ENCODE measurements at places on chromosomes 5 and 9. TPM values are rescaled to one million over a fixed set of nuclear protein-coding genes. Genes with fewer than 3 reads are reported as not detected.

DNA sequence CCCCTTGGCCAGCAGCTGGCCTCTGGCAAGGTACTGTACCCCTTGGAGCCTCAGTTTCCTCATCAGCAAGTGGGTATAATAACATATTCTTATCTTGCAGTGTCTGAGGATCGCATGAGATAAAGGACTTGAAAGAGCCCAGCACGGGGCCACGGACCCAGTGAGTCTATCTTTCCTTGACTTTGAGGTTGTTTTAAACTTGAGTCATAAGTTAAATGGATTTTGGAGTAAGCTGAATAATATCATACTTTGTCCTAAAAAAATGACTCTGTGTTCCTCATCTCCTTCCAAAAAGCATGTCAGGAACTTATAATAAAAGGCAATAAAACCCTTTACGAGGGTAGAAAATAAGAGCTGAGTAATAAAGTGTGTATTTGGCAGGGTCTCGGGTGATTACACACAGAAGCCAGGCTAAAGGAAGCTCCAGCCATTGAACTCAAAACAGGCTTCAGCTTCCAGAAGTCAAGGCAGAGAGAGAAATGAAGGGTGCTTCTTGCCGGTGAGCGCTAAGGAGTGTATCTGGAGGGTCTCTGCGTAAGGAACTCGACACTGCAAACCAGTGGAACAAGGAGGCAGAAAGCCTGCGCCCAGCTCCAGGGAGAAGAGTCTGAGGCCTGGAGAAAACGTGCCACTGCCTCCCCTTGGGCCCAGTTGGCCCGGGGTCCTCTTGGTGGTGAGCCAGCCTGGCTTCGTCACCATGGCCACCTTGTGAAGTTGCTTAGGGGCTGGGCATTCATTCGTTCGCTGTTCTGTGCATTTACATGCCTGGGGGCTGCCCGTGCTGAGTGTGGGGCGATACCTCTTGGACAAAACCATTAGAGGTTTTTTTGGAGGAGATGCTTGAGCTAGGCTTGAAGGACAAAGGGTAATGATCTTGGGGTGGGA, 72.4 kb upstream of the PHYKPL start:
- no peak for DNase-seq

DNA sequence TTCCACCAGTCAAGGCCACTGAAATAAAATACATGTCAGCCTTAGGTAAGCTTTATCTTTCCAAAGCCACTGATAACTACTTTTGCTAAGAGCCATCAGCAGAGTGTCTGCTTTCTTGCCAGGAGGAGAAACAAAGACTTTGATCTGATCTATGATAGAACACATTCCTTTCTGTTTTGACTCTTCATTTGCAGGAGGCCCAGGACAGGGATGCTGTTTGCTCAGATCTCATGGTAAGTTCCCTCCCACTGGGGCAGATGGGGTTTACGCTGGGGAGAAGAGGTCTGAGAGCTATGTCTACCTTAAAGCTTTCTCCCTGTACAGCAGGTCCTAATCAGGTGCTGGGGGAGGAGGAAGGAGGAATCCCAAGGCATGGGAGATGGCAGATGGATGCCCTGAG, 497.6 kb downstream of the NTRK2 start:
- no peak for DNase-seq

DNA sequence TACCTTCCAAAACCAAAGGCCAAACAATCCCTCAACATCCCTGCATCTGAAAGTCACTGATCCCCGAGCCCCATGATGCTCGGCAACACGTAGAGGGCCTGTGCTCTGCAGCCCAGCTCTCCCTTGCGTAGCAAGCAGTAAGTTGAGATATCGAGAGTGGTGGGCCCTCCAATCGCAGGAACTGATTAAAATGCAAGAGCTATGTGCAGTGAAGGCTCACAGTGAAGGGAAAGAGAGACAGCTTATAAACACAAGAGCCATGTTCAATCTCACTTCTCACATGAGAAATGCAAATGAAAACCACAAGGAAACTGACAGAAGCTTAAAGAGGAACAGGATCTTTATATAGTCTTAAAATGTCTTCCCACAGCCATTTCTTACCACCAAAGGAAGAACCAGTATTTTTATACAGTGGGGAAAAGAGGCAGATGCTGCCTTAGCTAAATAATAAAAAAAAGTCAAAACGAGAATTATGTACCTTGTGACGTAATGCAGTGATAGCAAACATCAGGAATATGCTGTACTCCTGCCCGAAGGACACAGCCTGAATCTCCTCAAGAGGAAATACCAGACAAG, 24.6 kb downstream of the TTF1 start:
- no peak for DNase-seq

GRCh38 chr5:157915638-157916037, 56.7 kb upstream of the CLINT1 start:
- DNase-seq: no peak

Gene OTULINL
- 39.6 TPM for polyA plus RNA-seq

Gene CER1
- polyA plus RNA-seq: not detected

DNA sequence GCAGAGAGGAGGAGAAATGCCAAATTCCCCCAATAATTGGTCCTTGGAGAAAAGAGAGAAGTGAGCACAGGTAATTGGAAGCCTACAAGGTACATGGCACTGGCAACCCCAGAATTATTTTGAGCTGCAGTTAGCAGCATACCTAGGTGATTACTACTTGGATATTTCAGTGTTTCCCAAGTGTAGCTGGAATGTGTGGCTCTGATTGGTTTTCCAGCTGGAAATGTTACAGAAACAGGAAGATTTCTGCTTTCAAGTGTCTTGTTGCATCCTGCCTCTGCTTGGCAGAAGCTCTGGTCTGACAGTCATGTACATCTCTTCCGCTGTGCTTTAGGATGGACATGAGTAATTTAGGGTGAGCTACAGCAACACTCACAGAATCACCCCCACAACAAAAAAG, 262.1 kb downstream of the ENC1 start:
- no peak for DNase-seq

Gene TMEFF1
- polyA plus RNA-seq: not detected

Gene RAPGEF6
- polyA plus RNA-seq: 31.8 TPM

Gene OR1J2
- not detected for polyA plus RNA-seq

Gene GCNT1
- 9.2 TPM for polyA plus RNA-seq

DNA sequence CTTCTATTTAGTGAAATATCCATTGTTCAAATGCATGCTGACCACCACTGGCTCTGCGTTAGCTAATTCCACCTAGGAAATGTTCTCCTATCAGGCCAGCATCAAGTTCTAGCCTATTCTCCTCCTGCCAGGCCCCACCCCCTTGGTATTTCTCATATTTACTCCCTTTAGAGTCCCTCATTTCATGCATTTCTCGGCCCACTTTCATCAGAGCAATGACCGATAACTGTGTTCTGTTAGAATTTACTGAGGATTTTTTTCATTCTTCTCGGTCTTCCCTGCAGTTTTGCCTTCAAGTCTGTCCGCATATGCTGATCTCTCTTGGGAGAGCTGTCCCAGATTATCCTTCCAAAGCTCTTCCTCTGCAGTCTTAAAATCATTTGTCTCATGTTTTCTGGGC, 143.4 kb downstream of the GOLPH3 start:
- DNase-seq: no peak

GRCh38 chr5:66892716-66893115, 296.5 kb downstream of the MAST4 start:
- no peak for DNase-seq

Gene PCDHGA2
- polyA plus RNA-seq: not detected

GRCh38 chr5:62326302-62326701, 20.3 kb downstream of the KIF2A start:
- no peak for DNase-seq

Gene TMOD1
- polyA plus RNA-seq: 3.3 TPM

Gene SLC34A1
- polyA plus RNA-seq: not detected

DNA sequence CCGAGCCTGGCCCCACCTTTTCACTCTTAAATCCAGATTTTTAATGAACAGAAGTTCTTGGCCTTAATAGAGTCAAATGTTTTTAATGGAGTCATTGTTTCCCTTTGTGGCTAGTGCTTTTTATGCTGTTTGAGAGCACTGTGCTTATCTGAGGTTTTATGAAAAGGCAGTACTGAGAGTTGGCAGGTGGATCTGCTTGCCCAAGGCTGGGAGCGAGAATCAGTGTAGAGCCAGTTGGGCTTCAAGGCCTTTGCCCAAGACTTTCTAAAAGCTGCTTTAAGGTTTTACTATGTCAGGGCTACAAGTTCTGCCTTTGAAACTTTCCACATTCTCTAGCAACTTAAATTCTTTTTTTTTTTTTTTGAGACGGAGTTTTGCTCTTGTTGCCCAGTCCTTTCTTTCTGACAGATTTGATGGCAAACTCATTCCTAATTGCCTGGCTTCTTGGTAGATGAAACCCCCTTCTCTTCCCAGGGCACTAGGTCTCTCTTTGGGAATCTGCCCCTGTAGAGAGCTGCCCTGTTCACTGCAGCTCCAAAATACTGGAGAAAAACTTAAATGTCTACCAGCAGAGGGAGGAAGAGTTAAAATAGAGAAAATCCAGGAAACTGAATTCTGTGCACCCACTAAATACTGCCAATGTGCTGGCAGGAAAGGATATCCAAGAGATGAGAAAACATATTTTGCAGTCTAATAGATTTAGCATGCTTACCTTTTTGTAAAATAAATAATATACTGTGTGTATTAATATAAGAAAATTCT, 36.9 kb upstream of the CDK20 start:
- DNase-seq: no peak

DNA sequence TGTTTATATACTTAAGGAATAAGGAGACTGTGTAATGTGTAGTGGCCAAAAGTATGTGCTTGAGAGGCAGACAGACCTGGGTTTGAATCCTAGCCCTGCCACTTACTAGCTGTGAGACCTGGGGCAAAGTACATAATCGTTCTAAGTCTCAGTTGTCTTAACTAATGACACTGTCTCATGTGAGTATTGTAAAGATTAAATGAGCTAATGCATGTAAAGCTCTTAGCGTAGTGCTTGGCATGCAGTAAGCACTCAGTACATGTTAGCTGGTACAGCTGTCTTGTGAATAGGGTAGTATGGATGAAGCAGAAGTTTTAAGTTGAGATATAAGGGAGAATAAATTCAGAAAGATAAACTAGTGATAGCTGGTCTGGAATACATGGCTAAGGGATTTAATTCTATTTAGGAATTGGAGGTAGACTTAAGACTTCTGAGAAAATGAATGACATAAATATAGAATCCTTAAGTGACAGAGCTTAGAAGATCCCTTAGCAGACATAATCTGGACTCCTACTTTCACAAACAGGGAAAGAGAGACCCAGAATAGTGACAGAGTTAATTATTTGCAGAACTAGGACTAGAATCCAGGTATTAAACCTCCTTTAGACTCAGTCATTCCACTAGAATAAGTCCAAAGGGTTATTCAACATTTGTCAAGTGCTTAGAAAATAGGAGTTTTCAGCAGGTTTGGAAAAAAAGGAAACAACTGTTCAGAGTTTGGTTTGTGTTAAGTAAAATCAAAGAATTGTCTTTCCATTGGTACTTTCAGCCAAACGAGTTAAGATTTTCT, 13.1 kb downstream of the GPR21 start:
- DNase-seq: no peak

DNA sequence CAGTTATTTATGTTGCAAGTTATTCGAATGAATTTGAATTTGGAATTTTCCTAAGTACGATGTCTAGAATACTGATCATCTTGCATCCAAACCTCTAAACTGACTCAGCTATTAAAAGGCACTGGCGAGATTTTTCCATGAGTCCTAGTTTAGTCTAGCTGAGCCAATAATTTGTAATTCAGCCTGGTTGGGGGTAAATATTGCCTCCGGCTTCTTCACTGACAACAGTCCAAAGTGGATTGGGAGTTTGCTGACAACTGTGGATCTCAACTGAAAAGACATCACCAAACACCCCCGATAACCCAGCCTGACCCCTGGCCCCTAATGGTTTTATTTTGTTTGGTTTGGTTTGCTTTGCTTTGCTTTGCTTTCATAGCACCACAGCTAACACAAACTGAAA, 189.8 kb upstream of the DAPK1 start:
- no peak for DNase-seq

Gene MOB3B
- 0.05 TPM for polyA plus RNA-seq

DNA sequence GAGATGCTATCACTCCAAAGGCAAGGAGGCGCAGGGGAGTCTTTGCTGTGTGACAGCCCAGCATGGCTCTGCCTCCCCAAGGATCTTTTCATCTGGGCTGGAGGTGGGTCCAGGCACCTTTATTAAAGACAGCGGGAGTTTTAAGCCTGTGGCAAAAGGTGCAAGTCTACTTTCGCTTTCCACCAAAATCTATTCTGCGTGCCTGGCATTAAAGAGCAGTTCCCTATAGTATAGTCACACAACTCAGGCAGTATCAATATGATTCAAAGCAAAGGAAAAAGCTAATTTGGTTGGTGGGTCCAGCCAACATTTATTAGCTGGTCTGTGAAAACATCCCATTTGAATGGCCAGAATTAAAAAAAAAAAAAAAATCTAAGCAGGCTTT, 398.7 kb downstream of the EBF1 start:
- DNase-seq: no peak

DNA sequence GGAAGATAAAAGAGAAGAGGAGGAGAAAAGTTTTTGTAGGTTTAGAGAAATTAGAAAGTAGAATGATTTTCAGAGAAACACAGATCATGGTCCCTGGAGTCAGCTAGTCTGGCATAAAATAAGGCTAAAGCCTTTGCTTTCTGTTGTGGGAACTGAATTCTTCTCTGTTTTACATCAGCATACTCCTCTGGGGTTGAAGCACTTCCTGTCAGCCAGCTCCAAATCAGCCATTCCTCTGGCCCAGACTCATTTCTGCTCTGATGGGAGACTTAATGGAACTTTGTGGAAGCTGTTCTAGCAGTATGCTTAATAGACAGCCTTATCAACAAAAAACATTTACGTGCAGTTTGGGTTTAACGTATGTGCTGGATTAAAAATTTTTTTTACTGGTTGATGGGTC, 143.2 kb downstream of the HMHB1 start:
- DNase-seq: no peak

Gene SAP30L
- 44.7 TPM for polyA plus RNA-seq

DNA sequence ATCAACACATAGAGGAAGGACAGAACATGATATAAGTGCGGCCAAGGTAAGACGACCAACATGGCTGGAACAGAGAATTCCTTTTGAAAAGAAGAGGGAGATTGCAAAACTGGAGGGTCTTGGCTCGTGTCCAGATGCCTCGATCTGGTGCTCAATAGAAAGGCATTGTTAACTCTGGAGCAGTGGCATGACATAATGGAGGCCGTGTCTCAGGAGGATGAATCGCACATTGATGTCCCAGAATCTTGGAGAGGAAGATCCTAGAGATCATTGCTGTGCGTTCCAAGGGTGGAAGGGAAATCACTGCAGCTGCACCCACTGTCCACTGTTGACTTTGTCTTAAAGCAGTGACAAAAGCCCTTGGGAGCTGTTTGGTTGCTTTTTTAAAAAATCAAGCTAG, 30.9 kb downstream of the GRAMD2B start:
- DNase-seq: no peak

Gene MIER3
- 7.9 TPM for polyA plus RNA-seq

GRCh38 chr5:29077451-29077850, 2039.1 kb upstream of the CDH9 start:
- no peak for DNase-seq

- DNase-seq: no peak
Measured at GRCh38 chr5:664343-664993, 28.7 kb downstream of the TPPP start.

Gene PLEKHG4B
- not detected for polyA plus RNA-seq

- no peak for DNase-seq
Measured at GRCh38 chr9:134794663-134795370, 85.8 kb upstream of the FCN2 start.
